ENCODE measurements at places on chromosomes 3 and 15.

DNA sequence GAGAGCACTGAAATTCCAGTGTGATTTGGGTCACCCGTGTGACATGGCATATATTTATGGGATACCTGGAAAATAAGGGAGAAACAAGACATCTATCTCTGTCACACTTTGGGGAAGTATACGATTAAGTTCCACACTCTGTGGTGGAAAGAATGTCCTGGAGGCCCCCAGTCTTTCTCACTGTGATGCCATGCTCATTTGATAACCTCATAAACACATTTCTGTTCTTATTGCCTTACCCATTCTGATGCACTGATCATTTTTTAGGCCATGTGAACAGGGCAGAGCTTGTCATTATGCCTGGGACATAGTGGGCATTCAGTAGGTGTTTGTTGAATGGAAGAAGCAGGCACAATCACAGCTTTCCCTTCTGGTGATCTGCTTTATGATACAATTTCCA is 349.4 kb upstream of the TPRG1 start:
- DNase-seq, result no peak

GRCh38 chr3:142027735-142028134 is 121.6 kb downstream of the TFDP2 start:
- DNase-seq, result no peak

GRCh38 chr3:77935418-77935817 is 895.5 kb downstream of the ROBO2 start:
- DNase-seq, result no peak

DNA sequence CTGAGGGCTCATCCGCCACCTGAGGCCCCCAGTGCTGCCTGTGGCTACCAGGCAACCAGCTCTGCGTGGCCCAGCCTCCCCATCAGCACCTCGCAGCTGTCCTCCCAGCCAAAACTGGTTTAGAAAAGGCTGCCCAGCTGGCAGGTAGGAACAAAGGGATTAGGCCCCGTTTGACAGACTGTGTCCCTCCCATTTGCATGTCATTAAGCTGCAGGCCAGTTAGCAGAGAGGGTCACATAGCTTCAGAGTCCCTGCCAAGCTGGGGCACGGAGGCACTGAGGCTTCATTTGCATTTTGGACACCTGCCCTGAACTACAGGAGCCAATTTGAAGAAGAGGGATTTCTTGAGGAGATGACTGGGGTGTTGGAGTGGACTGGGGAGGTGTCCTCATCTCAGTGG is 177.9 kb downstream of the TLE3 start:
- DNase-seq, result no peak

DNA sequence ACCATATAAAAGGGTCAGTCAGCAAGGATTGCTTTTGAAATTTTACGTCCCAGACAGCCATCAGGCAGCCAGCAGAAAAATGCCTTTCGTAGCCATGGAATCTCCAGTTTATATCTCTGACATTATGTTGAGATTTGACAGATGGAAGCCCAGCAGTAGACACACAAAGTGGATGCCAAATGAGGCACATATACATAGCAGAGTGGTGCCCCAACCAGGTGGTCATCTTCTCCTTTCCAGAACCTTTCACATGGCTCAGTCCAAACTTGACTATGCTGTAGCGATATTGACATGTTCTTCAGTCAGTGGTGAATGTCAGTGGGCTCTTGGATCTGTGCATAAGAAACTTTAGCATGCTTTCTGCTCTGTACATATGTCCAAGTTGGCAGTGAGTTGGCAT is 123.3 kb upstream of the GBE1 start:
- no peak for DNase-seq

GRCh38 chr15:93200081-93200836 is 111.2 kb upstream of the RGMA start:
- no peak for DNase-seq

DNA sequence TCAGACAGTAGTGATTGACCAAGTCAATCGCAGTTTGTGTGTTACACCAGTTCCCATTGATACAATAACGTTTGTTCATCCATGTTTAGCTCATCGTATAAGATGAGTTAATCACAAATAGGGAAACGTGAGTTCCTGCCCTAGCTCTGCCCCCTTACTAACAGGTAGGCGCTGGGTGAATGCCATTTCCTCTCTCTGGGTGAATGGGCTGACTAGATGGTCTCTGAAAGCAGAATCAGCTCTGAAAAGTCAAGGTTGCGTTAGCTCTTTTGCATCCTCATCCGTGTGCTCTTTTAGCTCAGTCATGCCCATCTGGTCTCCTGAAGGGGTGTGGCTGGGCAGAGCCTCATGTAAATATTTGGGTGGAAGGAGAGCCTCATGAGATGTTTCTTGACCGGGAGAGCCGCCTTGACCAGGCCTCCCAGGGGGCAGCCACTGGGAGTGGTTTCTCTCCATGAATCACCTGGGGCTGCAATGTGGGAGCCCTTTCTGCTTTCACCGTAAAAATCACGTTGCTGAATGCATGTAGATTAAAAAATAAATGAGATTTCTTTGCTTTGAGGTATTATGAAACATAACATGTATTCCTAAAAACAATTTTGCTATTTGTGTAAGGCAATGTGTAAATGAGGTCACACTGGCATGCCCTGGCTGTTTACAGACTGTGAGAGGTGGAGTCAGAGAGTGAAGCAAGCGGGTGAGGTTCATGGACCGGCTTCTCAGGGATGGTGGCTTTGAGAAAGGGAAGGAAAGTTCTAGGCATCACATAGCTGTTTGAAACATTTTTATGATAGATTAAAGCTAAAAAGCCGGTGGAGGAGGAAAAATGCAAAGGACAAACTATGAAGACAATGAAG is 108.4 kb upstream of the RASGRP1 start:
- no peak for DNase-seq

DNA sequence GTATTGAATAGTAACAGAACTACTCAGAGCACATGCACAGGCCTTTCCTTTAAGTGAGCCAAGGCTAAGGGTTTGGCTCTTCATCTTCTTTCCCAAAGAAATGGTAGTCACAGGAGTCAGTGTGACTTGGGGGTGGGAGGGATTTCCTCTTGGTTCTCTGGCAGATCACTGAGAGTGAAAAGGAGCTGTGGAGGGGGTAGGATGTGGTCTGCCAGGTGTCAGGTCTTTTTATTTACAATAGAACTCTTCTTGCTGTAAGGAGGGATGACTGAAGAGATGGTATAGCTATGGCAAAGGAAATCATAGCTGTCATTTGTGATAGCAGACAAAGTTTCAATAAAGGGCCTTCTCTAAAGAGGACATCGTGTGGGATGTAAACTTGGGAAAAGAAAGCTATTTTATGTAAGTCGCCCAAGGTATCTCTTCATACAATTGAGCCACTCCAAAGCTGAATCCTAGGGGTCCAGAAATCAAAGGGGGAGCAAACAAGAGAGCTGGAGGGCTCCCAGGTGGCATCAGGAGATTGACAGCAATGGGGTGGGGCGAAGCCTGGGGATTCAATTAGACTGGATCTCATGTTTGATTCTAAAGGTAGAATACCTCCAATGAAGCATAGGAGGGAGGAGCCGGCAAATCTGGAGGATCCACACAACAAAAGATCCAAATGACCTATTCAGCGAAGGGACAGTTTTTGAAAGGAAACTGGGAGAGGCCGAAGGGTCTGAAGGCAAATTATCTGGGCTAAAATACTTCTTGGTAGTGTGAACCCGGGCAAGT is 20.0 kb upstream of the CHD2 start:
- DNase-seq, result peak; percentile 39

DNA sequence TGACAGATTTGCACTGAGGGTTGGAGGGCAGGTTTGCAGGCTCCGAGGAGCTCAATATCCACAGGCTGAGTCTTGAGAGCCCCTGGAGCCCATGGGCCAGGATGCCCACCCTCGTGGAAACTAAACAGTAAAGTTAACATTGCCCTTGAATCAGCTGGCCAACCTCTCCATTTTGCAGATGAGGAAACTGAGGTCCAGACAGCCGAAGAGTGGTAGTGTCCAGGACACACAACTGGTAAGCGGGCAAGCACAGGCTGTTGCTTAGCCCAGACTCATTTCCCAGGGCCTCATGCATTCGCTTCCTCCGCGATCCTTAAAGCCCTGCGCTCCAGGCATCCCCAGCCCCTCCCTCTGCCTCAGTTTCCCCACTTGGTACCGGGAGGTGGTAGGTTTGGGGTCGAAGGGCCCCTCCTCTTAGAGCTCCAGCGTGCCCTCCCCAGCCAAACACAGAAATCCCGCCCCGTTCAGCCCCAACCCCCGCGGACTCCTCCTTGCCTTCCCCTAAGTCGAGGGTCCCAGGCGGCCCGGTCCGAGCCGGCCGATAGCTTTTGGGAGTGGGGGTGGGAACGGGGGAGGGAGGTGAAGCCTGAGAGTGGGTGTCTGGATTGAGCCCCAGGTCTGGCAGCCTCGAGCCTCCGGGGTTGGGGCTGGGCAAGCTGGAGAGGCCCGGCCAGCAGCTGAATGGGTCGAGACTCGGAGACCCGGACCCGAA is 3.5 kb downstream of the PTH1R start:
- DNase-seq, result no peak

GRCh38 chr3:187985647-187986046 is 168.3 kb upstream of the LPP start:
- DNase-seq, result no peak

- no peak for DNase-seq
Observed at GRCh38 chr3:36891701-36892160, 53.1 kb downstream of the TRANK1 start.

- DNase-seq, result no peak
Observed at GRCh38 chr3:59135096-59135495, 85.3 kb upstream of the CFAP20DC start.

- no peak for DNase-seq
Observed at GRCh38 chr3:3082234-3082924, 27.8 kb downstream of the IL5RA start.

DNA sequence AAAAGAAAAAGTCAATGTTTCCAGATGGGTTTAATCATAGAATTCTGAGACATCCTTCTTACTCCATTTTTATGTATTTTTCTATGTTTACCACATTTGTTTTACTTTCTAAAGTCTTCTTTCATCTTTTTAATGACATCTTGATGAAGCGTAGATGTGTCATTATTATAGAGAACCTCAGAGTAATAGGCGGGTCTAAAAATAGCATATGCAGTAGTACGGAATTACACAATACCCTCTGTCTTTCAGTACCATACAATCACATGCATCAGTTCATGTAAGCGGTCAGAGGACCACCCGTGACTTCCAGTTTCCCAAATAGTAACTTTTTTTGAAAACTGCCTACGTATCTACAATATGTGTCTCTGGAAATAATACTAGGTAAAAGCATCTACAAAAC is 224.0 kb downstream of the PLOD2 start:
- no peak for DNase-seq

GRCh38 chr3:129526121-129526900 is 2.1 kb upstream of the RHO start:
- peak; percentile 8 for DNase-seq

DNA sequence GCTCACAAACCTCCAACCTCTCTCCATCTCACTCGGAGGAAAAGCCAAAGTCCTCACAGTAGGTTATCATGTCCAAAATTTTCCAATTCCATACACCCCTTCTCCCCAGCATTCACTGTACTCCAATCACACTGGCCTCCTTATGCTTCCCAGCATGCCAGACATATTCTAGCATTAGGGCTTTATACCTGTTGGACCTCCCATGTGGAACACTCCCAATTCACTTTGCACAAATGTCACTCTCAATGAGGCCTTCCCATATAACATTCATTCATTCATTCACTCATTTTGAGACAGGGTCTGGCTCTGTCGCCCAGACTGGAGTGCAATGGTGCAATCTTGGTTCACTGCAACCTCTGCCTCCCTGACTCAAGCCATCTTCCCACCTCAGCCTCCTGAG is 19.9 kb downstream of the SCAPER start:
- no peak for DNase-seq

- DNase-seq, result no peak
Observed at GRCh38 chr15:49412797-49413196, 10.2 kb upstream of the FGF7 start.

GRCh38 chr3:36792342-36792741 is 28.0 kb upstream of the DCLK3 start:
- DNase-seq, result no peak

GRCh38 chr3:171458071-171458863 is 1.9 kb downstream of the TNIK start:
- peak; percentile 67 for DNase-seq

DNA sequence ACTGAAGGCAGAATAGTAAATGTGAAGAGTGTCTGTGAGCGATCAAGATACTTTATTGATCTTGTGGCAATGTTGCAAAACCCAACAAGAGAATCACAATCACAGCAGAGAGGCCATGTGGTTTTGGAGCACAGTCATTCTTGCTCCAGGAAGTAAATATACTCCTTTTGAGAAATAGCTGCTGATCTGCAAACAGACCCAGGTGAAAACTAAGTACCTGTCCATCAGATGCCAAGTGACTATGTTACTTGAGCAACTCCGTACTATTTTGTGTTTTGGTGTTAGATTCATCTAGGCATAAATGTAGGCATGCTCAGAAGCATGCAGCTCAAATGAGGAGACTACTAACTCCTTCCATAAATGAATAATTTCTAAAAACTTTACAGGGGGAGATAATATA is 627.9 kb downstream of the ZBBX start:
- DNase-seq, result no peak

- no peak for DNase-seq
Observed at GRCh38 chr3:114404590-114404989, 110.8 kb downstream of the TIGIT start.

- DNase-seq, result no peak
Observed at GRCh38 chr3:29991198-29991597, 615.2 kb upstream of the TGFBR2 start.

GRCh38 chr3:6204891-6205290 is 656.0 kb upstream of the GRM7 start:
- DNase-seq, result no peak

GRCh38 chr15:72050700-72051099 is 67.2 kb downstream of the MYO9A start:
- no peak for DNase-seq

DNA sequence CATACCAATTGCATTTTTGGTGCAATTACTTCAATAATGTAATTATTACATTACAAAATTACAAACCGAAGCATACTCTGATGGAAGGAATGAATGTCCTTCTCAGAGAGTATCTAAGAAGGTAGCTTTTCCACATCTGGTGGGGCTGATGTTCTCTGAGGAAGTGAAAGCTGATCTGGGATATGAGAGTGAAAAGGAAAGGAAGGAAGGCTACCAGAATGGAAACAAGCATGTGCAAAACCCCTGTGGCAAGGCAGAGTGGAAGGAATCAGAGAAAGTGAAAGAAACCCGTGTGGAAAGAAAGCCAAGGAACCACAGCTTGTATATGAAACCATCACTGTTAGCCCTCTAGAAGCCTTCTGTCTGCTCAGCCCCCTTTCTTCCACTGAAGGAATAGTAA is 35.3 kb upstream of the GOLGA8A start:
- no peak for DNase-seq

GRCh38 chr3:108818404-108818803 is 4.2 kb upstream of the TRAT1 start:
- peak; percentile 84 for DNase-seq
